Activated naive CD4-positive, alpha-beta T cell treated with anti-CD3 and anti-CD28 coated beads, Interleukin-2, amount 50 U/mL, for 16 hours (primary cell): ENCODE measurements at places on chromosomes 3 and 15.

DNA sequence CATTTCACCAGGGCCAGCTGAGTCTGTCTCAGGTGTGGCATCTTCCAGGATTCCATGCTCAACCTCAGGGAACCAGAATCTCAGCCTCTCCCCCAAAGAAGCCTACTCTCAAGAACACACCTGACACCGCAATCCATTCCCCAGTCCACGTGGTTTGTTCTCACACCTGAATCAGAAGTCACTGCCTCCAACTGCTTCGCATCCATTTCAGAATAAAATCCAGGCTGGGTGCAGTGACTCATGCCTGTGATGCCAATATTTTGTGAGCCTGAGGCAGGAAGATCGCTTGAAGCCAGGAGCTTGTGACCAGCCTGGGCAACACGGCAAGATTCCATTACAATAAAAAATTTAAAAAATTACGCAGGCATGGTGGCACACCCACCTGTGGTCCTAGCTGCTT is 212.2 kb downstream of the FOXP1 start:
- DNase-seq, result no peak

GRCh38 chr3:42691816-42692666 is 6.7 kb downstream of the KLHL40 start:
- peak; percentile 3 for DNase-seq

GRCh38 chr3:7333125-7333524 is 472.2 kb downstream of the GRM7 start:
- DNase-seq, result no peak

DNA sequence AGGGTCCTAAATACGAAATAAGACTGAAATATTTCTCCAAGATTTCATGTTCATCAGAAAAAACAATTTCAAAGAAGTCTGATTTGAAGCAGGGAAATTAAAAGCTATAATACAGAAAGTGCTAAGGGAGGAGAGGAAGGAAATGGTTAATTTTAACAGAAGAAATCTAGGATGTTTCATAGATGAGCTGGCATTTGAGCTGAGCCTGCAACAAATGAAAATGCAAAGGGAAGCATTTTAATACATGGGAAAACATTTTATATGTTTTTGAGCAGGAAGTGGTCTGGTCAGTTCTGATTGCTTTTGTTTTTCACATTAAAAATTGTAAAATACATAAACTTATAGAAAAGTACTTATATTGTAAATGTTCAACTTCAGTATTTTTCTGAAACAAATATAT is 17.2 kb upstream of the RAP2B start:
- no peak for DNase-seq

DNA sequence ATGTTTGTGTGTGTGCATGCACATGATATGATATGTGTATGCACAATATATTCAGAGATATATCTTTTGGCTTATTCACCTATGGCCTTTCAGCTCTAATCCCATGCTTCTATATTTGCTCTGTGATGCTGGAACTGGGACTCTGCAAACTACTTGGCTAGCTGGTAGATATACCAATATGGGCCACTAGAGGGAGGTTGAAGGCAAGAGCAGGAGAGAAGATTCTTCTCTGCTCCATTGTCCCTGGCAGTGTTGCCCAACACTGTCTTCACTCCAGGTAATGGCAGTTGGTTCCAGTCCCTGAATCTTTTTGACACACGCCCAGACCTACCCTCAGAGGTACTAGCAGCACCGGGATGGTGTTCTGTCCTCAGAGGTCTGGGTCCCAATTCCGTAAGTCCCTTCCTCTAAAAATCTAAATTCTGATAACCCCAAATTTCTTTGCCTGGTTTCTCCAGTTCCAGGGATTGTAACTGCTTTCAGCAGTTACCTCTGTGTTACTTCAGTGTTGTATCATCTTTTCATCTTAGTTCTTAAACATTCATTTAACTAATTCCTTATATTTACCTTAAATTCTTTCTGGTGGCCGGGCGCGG is 44.7 kb downstream of the GTPBP8 start:
- no peak for DNase-seq

GRCh38 chr15:86336051-86336788 is 256.5 kb downstream of the AGBL1 start:
- no peak for DNase-seq

DNA sequence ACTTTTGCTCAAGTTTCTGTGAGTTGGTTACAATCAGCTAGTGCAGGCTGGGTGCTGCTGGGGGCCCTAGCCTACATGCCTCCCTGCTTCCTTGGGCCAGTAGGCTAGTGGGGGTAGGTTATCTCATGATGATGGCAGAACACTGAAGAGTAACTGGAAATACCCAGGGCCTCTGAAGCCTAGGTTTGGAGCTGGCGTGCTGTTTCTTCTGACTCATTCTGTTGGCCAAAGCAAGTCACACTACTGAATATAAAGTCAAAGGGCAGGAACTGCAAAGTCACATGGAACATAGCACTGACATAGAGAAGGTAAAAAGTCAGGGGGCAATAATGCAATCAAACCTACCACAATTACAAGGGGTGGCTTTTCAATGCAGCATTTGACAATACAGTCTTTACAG is 34.5 kb downstream of the RASGRP1 start:
- DNase-seq, result peak; percentile 28

GRCh38 chr15:71239592-71240364 is 124.5 kb downstream of the THSD4 start:
- DNase-seq, result no peak

DNA sequence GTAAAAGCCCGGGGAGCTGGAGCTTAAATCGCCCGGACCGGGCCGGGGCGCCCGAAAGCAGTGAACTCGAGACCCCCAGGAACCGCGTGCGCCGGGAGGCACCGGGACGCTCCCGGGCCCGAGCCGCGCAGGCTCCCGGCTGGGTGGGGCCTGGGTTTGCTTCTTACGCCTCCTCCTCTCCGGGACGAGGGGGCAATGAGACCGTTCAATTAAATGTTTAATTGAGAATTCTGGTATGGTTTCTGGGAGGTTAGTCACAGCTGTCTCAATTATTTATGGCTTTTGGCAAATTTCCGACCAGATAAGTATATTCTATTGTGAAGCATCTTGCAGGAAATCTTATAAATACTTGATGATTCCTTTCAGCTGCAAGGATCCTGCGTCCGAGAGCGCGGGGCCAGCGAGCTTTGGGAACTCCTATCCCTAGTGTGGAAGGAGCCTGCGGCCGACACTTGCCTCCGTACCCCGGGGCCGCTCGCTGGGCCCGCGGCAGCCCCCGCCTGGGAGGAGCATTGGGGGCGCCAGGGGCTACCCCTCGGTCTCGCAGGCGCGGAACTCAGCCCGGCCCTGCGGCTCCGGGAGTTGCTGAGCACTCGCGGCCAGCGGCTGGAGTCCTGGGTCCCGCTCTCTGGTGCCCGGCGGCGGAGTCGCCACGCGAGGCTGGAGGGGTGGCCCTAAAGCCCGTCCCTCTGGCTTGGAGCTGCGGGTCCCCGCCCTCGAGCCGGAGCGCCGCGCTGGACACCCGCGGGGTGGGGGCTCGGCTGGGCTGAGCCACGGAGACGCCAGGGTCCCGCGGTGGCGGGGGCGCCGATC is 10.3 kb downstream of the ISL2 start:
- DNase-seq, result no peak

- DNase-seq, result no peak
Measured at GRCh38 chr3:81761904-81762580, 597 bp upstream of the GBE1 start.

DNA sequence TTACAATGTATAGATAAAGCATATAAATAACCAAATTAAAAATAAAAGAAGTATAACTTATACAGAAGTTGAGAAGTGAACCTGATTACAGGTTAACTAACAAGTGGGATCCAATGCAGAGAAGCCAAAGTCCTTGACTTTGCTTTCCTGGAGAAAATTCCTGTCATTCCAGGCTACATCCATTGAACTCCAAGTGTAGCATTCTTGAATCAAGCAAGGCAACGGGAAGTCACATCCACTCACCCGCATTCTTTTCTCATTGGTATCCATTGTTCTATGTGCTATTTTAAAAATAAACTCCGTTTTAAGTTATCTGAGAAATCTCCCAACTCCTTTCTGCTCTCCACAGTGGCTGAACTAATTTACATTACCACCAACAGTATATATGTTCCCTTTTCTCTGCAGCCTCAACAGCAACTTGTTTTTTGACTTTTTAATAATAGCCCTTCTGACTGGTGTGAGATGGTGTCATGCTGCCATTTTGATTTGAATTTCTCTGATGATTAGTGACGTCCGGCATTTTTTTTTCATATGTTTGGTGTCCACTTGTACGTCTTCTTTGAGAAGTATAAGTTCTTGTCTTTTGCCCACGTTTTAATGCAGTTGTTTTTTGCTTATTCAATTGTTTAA is 534.3 kb downstream of the ROBO1 start:
- DNase-seq, result no peak

DNA sequence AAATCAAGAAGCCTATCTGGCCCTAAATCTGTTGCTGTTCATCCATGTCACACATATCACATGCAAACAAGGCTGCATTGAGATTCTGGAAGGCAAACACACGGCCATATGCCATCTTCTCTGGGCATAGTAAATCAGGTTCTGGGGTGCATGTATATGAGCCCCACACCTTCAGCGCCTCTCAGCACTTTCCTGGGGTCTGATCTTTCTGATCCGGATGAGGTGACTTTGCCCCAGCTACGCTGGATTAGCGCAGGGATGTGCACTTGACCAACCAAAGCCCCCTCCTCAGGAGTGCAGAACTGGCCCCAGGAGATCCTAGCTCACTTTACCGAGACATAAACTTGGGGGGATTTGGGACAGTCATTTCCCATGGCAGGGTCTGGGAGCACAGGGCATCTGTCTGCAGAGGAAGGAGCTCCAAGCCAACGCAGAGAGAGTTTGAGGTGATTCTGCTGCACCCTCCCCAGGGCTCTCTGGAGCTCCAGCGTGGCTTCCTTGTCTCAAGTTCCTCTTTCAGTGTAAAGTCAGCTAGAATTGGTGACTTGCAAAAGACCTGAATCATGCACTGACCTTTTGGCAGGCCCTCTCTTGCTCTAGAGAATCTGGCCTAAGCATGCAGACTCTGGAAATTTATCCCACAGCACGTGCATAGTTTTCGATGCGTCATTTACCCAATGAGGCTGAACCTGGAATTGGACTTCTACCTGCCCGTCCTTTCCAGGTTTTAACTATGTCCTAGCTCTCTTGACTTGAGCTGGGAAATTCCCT is 63.5 kb upstream of the KLF13 start:
- DNase-seq, result no peak

DNA sequence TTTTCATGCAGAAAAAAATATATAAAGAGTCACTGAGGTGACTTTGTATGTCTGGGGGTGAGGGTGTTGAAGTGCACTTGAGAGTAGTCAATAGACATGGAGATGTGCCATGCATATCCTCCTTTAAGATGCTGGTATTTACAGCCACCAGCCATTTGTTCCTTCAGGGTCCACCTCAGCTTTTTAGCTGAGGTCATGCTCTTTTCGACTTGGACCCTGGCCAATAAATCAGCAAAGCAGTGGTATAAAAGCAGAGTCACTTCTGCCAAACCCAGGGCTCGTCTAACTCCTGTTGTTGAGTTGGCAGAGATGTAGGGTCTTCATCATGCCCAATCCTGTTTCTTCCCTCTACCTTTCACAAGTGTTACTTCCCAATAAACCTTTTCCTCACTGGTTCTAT is 75.1 kb upstream of the OSTN start:
- DNase-seq, result no peak

DNA sequence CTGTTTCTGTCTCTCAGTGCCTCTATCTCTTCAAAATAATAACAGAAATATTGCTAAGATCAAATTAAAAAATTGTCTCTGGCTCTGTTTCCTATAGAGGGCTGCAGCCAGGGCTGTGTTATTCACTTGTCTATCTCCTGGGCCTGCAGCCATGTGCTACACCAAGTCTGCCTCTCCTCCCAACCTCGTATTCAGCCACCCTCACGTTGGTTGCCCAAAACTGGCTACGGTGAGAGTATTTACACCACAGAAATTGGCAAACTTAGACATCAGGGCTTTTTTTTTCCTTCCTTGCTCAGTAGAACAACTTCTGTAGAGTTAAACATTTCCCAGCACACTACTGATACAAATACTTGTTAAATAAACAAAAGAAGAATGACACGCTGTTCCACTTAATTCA is 320.9 kb upstream of the ICE2 start:
- DNase-seq, result peak; percentile 18

DNA sequence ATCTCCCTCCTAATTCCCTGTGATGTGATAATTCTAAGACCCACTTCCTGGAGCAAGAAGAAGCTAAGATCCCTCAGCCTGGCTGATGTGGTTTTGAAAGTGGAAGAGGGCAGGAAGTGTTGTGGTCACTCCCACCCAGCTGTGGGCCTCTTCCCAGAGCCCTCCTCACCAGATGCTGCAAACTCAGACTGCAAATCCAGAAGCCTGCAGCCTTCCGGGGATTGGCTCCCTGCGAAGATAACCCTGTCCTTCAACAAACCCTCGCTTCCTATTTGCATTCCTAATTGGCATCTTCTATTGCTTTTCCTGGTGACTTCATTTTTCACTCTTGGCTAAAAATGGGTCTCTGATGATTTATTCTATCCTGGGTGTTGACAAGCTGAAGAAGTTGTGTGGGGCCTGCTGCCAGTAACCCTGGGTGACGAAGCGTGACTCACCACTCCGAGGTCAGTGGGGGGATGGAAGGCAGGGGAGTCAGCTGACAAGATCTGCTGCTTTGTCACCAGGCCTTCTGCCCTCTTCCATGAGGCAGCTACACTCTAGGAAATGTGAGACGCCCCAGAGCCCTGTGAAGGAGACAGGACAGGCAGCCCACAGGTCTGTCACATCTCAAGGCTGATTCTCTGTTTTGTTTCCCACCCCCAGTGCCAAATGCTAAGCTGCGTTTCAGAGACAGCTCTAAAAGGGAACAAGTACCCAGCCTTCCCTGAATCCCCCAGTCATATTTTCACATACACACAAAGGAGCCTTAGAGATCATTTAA is 99.7 kb upstream of the LIPC start:
- DNase-seq, result peak; percentile 88

- no peak for DNase-seq
Measured at GRCh38 chr3:21330293-21330692, 420.7 kb downstream of the ZNF385D start.

- DNase-seq, result no peak
Measured at GRCh38 chr3:122988508-122988907, 39.1 kb downstream of the SEMA5B start.

DNA sequence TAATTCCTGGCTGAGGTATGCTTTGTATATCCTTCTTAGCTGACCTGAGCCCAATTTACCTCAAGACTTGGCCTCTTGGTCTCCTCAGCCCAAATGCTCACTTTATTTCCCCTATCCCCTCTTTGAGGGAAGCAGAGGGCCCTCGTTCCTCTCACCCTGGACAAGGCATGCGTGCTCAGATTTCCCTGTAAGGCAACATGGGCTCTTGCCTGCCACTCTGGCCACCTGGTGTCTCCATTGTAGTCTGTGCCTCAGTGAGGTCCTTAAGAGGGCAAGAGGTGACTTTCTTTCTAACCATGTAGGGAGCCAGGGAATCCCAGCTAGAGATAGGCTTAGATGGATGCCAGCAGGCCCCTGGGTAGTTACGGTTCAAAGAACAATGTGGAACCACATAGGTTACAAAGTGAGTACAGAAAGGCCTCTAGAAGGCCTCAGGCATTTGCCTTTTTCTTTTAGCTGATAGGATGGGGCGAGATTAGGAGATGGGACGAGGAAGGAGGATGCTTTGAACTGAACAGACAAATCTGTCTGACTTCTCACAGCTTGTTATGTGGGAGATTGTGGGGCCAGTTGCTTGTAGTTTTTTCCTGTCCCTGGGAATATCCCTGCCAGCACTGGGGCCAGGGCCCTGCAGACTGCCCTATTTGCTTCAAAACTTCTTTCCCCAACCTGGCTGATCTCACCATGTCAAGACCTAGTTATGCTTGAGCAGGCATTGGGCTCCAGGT is 1.1 kb upstream of the INTS14 start:
- no peak for DNase-seq

GRCh38 chr15:68612503-68612902 is 33.7 kb downstream of the CORO2B start:
- DNase-seq, result no peak

GRCh38 chr3:185837414-185837813 is 12.6 kb upstream of the IGF2BP2 start:
- no peak for DNase-seq
